A549 treated with CORT108297 at 1 μM for 4 hours (cell line): ENCODE measurements at places on chromosomes 6 and 20. TPM values are rescaled to one million over a fixed set of nuclear protein-coding genes. Genes with fewer than 3 reads are reported as not detected.

ENPP5 gene
- not detected in 5 replicates for total RNA-seq

TGM3 gene
- total RNA-seq, result 0.03 TPM in 3 of 5 replicates, not detected in the others

SRMS gene
- total RNA-seq, result not detected in 5 replicates

ARMC12 gene
- total RNA-seq, result 0.12 to 0.57 TPM (median 0.25 TPM) in 5 replicates

SLC17A1 gene
- 0.10 TPM in 1 of 5 replicates, not detected in the others for total RNA-seq

BRPF3 gene
- total RNA-seq, result 10.1 to 12.0 TPM (median 10.4 TPM) in 5 replicates

VGLL2 gene
- not detected in 5 replicates for total RNA-seq
